ENCODE measurements at places on chromosomes 11 and 22.
A peak's percentile ranks its signal among the peaks of the same experiment; 100 is the strongest.

DNA sequence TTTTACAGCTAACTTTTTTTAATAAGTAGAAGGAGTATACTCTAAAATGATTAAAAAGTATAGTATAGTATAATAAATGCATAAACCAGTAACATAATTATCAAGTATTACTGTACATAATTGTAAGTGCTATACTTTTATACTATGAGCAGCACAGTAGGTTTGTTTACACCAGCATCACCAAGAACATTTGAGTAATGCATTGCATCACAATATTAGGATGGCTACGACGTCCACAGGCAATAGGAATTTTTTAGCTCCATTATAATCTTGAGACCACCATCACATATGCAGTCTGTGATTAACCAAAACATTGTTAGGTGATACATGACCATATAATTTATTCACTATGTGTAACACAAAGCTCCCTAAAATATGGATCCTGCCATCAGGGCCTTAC is 20.4 kb downstream of the RNF141 start:
- DNase-seq: no peak

- no peak for DNase-seq
Measured at GRCh38 chr11:63603180-63603518, 11.1 kb downstream of the PLAAT3 start.

DNA sequence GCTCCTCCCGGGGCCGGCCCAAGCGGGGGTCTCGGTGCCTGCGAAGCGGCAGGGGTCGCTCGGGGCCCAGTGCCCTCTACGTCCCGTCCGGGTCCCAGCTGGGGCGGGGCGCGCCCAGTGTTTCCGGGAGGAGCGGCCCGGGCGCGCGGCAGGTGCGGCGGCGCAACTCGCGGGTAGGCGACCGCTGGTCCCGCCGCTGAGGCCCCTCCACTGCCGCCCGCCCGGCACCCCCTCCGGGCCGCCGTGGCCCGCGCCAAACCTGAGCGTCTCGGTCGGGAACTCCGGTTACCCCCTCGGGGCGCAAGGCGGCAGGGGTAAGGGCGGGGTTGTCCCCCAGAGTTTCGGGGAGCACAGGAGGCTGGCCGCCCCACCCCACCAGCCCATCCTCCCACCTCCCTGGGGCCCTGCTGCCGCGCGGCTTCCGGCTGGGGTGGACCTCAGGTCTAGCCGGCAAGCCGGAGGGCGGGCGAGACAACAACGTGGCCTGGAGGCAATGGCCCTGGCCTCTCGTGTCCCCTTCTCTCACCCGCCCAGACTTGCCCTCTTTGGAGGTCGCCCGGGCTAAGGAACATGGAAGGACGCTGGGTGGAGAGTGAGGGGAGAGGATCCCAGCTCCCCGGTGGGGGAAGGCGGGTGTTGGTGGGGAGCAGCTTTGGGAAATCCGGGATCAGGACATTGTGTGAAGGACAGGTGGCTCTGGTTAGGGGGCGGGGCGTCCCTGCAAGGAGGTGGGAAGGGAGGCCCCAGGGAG is 398 bp upstream of the CRACR2B start:
- DNase-seq: no peak

- no peak for DNase-seq
Measured at GRCh38 chr11:17696741-17697140, 22.6 kb upstream of the MYOD1 start.

DNA sequence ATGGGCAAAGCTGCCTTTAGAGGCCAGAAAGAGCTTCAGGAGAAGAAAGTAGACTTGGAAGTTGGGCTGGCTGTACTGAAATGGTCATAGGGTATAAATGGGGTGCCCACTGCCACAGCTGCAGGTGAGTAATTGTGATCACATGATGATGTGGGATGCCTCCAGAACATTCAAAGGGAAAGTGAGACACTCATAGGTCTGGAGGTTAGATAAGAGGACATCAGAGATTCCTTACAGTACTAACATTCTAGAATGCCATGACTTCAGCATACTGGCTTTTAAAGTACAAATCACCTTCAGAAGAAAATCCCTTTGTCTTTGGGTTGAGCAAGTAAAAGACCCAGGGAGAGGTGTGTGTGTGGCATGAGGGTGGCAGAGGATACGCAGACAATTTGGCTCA is 419.2 kb downstream of the TENM4 start:
- no peak for DNase-seq

DNA sequence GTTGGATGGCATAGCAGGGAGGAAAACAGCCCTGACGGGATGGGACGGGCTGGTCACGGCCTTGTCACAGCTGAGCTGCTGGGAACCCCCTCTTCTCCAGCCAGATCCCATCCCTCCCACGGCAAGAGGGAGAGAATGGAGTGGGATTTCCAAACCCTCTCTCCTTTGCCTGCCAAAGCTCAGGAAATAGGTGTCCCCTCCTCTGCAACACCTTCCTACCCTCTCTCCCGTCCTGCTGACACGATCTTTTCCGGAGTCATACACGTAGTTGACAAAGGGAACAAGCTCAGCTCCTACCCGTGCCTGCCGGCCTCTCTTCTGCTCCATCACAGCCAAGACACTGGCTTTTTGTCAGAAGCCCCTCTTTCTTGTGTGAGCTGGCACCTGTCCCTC is 48.1 kb downstream of the PISD start:
- no peak for DNase-seq

DNA sequence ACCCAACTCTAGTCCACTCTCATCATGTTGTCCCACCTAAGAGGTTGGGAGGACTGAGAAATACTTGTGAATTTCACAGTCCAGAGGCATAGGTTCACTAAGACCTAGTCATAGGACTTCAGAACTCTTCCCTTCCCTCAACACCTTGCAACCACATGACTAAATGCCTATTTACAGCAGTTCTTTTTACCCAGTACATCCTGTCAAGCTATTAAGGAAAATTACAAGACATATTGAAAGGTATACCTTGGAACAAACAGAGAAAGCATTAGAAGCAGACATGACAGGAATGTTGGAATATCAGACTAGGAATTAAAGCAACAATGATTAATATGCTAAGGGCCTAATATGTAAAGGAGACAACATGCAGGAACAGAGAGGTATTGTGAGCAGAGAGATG is 563.8 kb upstream of the LRRC4C start:
- no peak for DNase-seq

DNA sequence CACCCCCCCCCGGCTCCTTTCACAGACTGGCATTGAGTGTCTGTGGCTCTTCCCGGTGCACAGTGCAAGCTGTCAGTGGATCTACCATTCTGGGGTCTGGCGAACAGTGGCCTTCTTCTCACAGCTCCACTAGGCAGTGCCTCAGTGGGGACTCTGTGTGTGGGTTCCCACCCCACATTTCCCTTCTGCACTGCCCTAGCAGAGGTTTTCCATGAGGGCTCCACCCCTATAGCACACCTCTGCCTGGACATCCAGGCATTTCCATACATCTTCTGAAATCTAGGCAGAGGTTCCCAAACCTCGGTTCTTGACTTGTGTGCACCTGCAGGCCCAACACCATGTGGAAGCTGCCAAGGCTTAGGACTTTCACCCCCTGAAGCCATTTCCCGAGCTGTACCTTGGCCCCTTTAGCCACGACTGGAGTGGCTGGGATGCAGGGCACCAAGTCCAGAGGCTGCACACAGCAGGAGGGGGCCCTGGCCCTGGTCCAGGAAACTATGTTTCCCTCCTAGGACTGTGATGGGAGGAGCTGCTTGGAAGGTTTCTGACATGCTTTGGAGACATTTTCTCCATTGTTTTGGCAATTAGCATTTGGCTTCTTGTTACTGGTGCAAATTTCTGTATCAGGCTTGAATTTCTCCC is 26.0 kb downstream of the BCL2L13 start:
- DNase-seq: no peak

GRCh38 chr11:91850533-91851275 is 373.9 kb upstream of the FAT3 start:
- DNase-seq: no peak

DNA sequence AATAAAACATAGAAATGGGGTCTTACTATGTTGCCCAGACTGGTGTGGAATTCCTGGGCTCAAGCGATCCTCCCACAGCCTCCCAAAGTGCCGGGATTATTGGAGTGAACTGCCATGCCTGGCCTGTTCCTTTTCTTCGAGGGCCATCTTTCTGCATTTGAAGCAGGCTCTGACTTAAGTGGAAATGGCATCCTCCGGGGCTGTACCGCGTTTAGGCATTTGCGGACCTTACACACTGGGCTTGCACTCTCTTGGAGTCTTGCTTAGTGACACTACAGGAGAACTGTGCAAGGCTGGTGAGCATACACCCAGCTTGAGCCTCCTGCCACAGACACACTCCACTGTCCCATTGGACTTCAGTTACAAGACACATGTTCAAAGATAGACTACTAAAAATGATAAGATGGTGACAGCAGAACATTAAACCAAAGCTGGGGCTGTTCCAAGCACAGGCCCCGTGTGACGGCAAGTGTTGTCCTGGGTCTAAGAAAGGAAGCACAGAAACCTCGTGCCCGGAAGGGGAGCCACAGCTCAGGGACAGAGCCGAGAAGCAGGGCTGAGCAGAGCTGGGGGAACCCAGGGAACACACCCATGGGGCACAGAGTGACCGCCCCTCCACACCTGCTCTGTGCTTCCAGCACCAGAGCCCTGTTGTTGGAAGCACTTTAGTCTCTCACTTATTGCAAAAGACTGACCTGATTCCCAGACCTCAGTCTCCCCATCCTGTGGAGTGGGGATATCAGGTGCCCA is 59.0 kb upstream of the SHANK2 start:
- DNase-seq: no peak

- DNase-seq: no peak
Measured at GRCh38 chr11:125724125-125724524, 22.0 kb upstream of the PATE1 start.

- peak; percentile 1 for DNase-seq
Measured at GRCh38 chr11:2519862-2520735, 75.3 kb downstream of the KCNQ1 start.

- peak; percentile 20 for DNase-seq
Measured at GRCh38 chr22:38455530-38456271, 702 bp upstream of the KCNJ4 start.

- DNase-seq: no peak
Measured at GRCh38 chr11:79932612-79933011, 491.8 kb upstream of the TENM4 start.

GRCh38 chr11:130214861-130215530 is 55.4 kb downstream of the ST14 start:
- DNase-seq: no peak

DNA sequence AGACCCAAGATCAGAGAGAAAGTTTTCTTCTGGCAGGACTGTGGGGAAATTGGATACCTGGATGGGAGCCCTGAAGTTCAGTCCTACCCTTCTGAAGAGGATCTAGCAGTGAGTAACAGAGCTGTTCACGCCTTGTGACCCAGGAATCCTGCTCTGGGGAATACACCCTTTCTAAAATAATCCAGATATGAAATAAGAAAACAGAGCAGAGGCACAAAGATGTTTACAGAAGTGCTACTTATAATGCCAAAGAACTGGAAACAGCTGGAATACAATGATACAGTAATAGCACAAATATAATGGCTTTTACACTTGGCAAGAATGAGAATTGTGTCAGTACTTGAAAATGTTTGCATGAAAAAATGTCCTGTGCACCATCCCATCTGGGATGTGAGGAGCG is 304.0 kb upstream of the NARS2 start:
- DNase-seq: no peak

DNA sequence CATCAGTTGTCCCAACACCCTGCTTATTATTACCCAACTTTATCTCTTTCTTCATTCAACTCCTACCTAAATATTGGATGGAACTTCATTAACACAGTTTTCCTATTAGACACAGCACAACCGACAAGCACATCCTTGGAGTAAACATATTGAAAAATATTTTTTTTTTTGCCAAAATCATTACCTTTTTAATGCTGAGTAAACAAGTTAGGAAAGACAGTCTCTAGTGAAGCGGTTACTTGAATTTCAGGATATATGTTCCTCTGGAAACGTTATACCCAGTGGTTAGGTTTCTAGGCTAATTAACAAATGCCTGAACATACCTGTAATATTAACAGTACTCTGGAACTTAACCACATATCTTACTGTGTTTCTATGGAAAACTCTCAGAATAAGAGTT is 11.4 kb downstream of the SESN3 start:
- no peak for DNase-seq

GRCh38 chr11:12088047-12088481 is 22.3 kb upstream of the MICAL2 start:
- no peak for DNase-seq

DNA sequence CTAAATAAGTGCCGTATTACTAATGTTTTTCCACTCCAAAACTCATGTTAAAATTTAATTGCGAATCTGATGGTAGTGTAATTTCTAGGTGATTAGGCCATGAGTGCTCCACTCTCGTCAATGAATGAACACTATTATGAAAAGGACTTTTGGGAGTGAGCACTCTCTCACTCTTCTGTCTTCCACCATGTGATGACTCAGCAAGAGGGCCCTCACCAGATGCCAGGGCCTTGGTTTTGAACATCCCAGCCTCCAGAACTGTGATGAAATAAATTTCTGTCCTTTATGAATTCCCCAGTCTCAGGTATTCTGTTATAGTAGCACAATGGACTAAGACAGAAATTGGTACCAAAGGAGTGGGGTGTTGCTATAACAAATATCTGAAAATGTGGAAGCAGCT is 8.1 kb downstream of the JRKL start:
- no peak for DNase-seq

GRCh38 chr22:24093855-24094254 is 82.8 kb downstream of the CABIN1 start:
- DNase-seq: no peak

- no peak for DNase-seq
Measured at GRCh38 chr11:15670520-15671070, 555.9 kb downstream of the INSC start.

GRCh38 chr11:17171916-17172315 is 35.9 kb downstream of the PIK3C2A start:
- DNase-seq: no peak

DNA sequence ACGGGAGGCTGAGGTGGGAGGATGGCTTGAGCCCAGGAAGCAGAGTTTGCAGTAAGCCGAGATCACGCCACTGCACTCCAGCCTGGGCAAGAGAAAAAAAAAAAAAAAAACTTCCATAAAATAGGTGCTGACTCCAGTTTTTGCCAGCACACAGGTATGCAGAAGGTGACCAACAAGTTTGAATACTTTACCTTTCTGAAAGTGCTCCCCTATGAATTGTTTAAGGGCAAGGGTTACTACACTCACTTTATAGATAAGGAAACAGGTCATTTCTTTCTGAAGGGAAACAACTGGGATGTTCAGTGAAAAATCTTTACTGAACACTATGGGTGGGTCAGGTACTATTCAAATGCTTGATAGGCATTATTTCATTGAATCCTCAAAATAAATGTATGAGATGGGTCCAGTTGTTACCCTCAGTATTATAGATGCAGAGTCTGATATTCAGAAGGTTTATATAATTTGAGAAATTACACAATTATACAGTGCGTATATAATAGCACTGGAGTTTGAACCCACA is 538.5 kb downstream of the INSC start:
- DNase-seq: no peak

- no peak for DNase-seq
Measured at GRCh38 chr11:58125469-58125868, at the start of gene OR9I1. Gene OR9I1, minus strand, starts transcription at chr11:58125530. Its CDS starts 6,086 bp downstream, at chr11:58119444.
